ENCODE measurements at places on chromosomes 2 and 18.

- no peak for DNase-seq
These were observed 122.5 kb upstream of the SRD5A2 start for GRCh38 chr2:31703253-31703652.

GRCh38 chr2:207419331-207419730, 110.4 kb upstream of the CREB1 start:
- no peak for DNase-seq

DNA sequence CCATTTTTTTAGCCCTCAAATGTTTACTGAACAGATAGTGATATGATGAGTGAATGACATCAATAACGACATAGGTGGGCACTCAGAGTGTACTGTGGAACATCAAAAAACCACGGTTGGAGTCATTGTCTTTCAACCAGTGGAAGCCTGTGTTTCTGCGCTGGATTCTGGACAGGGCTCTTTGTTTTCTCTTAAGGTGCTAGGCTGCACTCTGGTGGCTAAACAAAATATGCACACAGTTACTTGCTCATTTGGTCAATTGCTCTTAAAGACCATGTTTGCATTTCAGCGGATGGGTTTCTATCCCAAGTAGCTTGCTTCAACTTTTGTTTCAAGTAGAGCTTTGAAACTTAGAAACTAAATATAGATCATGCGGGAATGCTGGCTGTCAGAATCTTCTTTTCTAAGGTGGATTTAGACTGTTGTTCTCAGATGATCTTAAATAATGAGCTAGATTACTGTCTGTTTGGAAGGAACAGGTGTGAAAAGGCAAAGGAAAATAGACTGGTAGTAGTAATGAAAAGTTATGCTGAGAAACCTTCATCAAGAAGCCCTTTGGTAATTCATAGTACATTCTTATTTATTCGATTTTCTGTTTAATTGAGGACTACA, 48.5 kb upstream of the LYPD6B start:
- no peak for DNase-seq

GRCh38 chr2:118232796-118233195, 144.5 kb downstream of the INSIG2 start:
- DNase-seq: no peak

- no peak for DNase-seq
These were observed 112.0 kb upstream of the CTDP1 start for GRCh38 chr18:79567481-79568147.

- DNase-seq: no peak
These were observed 47.7 kb downstream of the OSBPL6 start for GRCh38 chr2:178241844-178242551.

DNA sequence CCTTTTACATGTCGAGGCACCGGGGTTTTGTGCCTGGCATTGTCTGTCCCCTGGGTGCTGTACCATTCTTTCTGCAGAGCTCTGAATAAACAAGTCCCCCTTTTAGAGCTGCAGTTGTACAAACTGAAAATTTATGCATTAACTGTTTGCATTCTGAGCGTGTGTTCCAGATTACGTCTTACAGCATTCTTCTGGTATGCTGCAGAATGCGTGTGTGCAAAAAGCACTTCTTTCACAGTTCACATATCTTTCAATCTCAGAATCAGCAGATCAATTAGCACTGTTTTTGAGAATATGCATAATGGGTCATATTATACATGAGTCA, 27.5 kb downstream of the MEIS1 start:
- DNase-seq: no peak

DNA sequence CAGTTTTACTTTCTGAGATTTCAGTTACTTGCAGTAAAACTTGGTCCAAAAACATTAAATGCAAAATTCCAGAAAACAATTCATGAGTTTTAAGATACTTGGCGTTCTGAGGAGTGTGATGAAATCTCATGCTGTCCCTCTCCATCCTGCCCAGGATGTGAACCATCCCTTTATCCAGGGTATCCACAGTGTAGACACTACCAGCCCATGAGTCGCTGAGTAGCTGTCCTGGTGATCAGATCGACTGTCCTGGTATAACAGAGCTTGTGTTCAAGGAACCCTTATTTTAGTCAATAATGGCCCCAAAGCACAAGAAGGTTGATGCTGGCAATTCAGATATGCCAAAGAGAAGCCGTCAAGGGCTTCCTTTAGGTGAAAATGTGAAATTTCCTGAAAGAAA, 3.2 kb downstream of the SP100 start:
- no peak for DNase-seq

DNA sequence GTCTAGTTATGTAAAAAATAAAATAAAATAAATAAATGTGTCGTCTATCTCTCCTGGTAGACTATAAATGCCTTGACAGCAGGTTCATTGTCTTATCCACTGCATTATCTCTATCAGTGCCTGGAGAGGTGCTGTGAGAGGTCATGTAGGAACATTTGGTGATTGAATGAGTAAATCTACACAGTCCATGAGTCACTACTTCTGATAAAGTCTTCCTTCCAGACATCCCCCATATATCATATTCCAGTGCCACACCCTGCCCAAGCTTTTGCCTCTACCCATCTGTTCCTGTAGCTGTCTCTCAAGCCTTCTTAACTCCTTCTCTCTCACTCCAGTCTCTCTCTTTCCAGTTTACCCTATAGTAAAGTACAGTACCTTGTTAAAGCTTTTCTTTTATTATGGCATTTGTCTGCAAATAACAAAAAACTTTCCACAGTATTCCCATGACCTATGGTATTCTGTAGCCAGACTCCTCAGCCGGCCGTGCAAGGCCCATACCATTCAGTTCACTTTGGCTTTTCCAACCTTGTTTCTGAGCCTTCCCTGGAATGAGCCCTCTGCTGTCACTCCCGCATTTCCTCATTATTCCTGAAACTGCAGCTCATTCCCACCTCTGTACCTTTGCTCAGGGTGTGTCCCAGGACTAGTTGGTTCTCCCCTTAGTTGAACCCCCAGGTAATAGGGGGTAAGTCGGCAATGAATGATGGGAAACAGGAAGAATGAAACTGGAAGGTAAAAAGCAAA, 37.5 kb downstream of the ANXA4 start:
- DNase-seq: no peak

DNA sequence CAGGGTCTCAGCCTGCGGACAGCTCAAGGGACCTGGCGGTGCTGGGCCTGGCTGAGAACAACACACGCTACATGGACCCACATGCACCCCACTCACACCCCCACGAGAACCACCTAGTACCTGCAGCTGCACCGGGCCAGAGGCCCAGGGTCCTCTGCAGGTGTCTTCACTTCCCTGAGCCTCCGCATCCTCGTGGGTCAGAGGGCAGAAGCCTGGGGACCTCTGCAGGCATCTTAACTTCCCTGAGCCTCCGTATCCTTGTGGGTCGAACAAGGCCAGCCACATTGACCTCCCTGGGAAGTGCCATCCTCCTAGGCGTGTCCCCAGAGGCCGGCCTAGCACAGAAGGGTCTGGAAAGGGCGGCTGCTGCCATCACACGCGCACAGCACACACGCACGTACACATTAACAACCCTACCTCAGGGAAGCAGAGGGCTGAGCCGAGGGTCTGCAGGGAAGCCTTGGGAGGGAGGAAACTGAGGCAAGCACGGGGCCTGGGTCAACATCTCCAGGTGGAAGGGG, 62.5 kb upstream of the HPCAL1 start:
- no peak for DNase-seq

Data from stimulated activated naive CD4-positive, alpha-beta T cell (primary cell).